Upper lobe of left lung (tissue), 6 donors: ENCODE measurements at places on chromosomes 16 and 17.

DNA sequence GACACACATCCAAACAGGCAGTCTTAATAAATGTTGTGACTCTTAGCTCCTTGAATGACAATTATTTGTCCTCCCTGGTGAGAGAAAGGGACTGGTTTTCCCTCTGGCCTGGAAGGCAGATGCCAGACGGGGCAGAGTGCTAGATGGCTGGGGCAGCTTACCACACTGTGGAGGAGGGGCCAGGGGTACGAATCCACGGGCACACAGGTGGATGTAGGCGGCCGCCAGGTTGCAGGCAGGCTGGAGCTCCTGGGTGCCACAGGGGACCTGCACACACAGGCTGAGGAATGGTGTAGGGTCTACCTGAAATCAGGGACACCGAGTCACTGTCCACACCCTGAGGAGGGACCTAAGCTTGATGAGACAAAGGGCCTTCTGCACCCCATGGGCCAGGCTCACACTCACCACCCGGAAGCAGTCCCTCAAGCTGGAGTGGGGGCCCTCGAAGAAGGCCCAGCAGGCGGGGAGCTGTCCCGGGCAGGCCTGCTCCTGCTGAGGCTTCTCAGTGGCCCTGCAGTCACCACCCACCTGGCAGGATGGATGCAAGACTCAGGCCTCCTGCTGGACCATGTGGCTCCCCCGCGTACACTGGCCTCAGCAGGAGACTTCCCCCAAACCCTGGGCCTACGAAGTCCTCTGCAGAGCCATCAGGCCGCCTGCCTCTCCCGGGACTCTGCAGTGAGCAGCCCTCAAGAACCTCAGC is 38.4 kb downstream of the RMI2 start:
- DNase-seq: no peak

- no peak for DNase-seq
Measured at GRCh38 chr17:76237859-76238313, 2.4 kb downstream of the RNF157 start.

GRCh38 chr17:32854207-32854606 is 22.7 kb downstream of the MYO1D start:
- DNase-seq: no peak

DNA sequence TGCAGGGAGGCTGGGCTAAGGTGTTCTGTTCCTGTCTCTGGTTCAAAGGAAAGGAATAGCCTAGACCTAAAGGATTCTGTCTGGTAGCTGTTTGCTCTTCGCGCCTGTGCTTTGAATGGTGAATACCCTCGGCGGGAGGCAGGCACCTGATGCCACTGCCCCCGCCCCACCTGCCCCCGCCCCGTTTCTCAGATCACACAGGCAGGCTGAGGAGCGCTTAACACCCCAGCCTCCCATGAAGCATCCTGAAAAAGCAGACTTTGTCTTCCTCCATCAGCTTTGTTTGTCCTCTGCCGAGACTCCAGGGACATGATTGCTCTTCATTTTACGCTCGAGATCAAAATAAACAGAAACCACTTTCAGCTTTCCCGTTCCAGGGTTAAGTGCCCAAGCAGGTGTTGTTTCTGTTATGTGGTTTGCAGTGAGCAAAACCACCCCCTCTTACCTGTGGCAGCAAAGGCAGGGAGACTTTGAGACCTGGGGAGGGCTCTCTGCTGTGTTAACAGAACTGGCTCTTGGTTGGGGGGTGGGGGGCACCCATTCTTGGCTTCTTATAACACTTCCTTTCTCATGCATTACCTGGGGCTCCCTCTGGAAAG is 452.1 kb downstream of the WWOX start:
- DNase-seq: peak; percentile 32

GRCh38 chr16:56626685-56627084 is 1.1 kb downstream of the MT1E start:
- no peak for DNase-seq

GRCh38 chr17:76086384-76086783 is 7.4 kb downstream of the ZACN start:
- DNase-seq: no peak

- DNase-seq: no peak
Measured at GRCh38 chr16:15795615-15796014, 61.2 kb downstream of the MYH11 start.

DNA sequence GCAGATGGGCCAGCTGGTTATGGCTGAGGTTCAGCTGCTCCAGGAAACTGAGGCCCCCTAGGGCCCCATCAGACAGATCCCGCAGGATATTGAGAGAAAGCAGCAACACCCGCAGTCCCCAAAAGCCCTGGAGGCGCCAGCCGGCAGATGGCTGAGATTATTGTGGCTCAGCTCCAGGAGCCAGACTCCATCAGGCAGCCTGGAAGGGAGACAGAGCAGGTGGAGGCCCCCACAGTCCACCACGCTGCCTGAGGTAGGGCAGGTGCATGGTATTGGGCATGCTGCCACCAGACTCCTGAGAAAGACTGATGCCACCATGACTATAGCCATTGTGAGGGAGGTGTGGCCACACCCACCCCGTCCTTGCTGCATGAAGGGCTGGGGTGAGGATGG is 9.5 kb upstream of the TMEM101 start:
- no peak for DNase-seq

GRCh38 chr17:83005639-83006038 is 73.8 kb upstream of the METRNL start:
- no peak for DNase-seq

GRCh38 chr16:22898131-22898530 is 84.2 kb downstream of the HS3ST2 start:
- DNase-seq: no peak

DNA sequence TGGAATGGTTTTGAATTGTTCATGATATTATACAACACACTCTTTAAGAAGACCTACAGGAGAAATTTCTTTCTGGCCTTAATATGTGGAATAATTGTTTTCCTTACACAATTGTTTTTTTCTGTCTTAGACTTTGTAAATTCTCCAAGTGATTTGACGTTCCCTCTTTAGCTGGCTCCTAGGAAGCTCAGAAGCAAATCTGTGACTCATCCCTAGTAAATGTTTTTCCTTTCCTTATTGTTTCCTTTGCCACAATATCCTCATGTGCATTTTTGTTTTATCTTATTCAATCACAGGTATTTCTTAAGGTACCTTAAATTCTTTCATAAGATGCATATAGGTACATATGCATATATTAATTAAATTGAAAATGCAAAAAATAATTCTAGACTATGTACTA is 13.5 kb downstream of the KIAA0753 start:
- no peak for DNase-seq

DNA sequence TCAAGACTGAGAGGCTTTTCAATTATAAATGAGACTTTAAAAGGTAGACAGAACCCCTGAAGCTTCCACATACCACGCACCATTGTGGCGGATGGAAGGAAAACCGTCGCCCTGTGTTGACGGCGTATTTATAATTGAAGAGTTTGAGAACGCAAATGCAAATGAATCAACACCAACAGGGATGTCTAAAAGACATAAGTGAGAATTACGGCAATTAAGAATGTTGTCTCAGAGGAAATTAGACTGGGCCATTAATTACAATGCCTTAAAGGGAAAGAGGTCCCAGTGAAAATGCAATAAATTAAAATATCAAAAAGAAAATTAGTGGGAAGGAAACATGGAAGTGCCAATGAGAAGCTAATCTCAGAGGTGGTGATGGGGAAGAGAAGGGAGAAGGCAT is 148.5 kb upstream of the XYLT1 start:
- no peak for DNase-seq

- no peak for DNase-seq
Measured at GRCh38 chr16:51831595-51832367, 680.7 kb upstream of the SALL1 start.

DNA sequence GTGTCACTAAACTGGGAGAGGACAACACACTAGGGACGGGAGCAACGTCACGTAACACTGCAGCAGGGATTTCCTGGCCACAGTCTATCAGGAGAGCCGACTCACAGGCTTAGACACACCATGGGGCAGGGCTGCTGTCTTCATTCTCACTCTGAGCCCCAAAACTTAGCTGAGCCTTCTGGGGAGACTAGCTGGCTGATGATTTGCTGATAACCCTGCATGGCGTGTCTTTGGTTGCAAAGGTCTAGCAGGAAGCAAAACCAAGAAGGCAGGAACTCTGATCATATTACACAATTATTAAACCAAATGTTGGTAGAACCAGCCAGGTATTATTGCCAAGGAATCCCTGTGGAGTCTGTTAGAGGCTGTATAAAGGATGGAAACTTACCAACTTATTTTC is 345.0 kb downstream of the SLC39A11 start:
- no peak for DNase-seq

GRCh38 chr17:43410557-43411368 is 12.0 kb downstream of the ARL4D start:
- no peak for DNase-seq

GRCh38 chr17:82160075-82160474 is 52.6 kb downstream of the CCDC57 start:
- DNase-seq: no peak

DNA sequence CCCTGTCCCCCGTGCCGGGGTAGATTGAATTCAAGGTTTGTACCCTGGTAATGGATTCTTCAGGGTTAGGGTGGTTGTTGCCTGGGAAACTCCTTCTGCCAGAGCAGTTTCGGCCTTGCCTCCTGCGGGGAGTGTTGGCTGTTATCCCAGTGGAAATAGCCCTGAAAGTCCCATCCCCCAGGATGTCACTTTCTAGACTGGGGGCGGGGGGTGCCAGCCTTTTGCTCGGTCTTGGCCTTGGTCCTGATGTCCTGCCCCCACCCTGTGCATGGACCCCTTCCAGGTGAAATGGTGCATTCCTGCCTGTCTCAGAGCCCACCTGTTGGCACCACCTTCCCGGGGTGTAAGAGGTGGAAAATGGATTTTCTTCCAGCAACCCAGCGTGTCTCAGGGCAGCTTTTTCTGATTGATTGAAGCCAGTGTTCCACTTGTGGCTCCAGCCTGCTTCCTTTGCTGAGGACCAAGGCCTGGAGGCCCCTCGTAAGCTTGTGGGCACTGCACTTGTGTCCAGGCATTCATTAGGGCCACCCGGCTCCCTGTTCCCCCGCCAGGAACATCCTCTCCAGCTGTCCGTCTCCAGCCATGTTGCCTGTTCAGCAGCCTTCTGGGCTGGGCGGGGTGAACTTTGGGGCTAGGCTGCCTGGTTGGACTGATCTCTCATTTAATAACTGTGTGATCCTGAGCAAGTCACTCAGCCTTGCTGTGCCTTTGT is 25.6 kb downstream of the MGAT5B start:
- no peak for DNase-seq

DNA sequence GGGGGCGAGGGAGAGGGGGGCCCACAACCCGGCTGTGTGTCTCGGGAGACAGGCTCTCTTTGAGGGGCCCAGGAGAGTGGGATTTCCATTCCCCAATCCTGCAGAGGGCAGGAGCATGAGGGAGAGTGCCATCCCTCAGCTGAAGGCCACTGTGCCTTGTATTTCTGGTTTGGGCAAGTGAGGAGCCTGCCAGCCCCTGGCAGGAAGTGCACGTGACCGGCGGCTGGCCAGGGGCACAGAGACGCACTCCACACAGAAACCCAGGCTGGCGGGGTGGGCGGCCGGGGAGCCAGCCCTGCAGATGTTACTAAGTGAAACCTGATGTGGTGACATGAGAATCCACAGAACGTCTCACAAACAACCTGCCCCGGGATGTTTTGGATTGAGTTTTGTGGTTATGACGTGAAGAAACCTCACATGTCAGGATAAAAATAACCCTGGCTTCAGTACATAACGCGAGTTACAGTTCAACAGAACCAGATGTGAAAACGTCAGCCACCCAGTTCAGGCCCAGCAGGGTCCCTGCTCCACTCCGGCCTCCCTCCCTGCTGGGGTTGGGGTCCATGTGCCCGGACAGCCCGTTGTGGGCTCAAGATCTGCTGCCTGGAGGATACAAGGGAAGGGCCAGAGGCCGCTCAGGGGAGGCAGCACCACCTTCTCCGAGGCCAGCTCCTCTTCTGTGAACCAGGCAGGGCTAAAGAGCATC is 51.7 kb upstream of the MTSS2 start:
- peak; percentile 80 for DNase-seq

DNA sequence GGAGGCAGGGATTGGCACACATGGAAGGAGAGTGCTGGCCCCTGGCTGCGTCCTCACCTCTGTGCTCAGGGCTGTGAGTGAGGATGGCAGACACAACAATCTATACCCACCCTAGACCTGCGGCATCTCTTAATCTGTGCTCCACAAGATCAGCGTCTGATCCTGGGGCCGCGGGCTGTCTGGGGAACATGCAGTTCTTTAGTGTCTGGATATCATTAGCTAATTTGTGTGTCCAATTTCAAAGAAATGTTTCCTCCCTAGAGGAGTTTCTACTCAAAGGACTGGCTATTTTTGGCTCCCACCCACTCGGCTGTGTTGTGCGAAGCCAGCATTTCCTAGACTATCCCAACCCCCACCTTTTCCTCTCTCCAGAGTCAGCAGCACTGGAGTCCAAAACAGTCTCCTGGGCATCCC is 93.8 kb downstream of the GRIN2A start:
- no peak for DNase-seq

- no peak for DNase-seq
Measured at GRCh38 chr16:65229191-65229662, 107.4 kb upstream of the CDH11 start.

- no peak for DNase-seq
Measured at GRCh38 chr16:53809088-53809932, 105.4 kb downstream of the FTO start.

DNA sequence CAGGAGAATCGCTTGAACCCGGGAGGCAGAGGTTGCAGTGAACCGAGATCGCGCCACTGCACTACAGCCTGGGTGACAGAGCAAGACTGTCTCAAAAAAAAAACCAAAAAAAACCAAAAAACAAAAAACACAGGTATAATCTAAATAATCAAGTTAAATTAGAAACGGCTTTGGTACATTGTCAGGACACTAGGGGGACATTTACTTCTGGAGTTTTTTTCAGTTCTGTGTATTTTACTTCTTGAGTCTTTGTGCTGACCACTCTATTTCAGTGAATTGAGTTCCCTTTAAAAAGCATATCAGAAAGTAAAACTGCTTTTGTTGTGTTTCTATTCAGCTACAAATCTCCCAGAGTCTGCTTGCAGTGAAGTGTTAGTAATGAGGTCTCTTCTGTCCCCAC is 36.3 kb downstream of the DHRS7B start:
- no peak for DNase-seq

- peak; percentile 28 for DNase-seq
Measured at GRCh38 chr16:71895679-71896365, 491 bp downstream of the IST1 start.

- no peak for DNase-seq
Measured at GRCh38 chr17:60148373-60148772, 1.4 kb upstream of the CA4 start.

- DNase-seq: peak; percentile 48
Measured at GRCh38 chr17:76585033-76585648, 519 bp downstream of the ST6GALNAC2 start.

- DNase-seq: peak; percentile 15
Measured at GRCh38 chr17:2995886-2996809, 67.3 kb downstream of the OR1D5 start.
